A172 (cell line): ENCODE measurements at places on chromosomes 11 and 22.

DNA sequence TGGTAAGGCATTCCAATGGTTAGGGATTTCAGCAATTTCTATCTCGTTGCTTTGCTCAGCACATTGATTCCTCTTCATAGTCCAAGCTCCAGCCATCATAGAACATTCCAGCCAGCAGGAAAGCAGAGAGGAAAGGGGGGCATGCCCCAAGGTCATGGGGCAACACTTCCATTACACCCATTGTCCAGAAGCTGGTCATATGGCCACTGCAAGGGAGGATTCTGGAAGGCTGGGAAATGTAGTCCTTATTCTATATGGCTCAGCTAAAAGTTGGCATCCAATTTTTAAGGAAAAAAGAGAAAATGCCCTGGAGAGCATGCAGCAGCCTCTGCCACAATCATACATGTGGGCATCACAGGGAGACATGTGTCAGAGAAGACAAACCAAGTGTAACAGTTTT lies 47.1 kb upstream of the RCN1 start:
- no peak for DNase-seq

- no peak for DNase-seq
These were observed 1.6 kb upstream of the ADAMTS8 start for GRCh38 chr11:130429983-130430382.

DNA sequence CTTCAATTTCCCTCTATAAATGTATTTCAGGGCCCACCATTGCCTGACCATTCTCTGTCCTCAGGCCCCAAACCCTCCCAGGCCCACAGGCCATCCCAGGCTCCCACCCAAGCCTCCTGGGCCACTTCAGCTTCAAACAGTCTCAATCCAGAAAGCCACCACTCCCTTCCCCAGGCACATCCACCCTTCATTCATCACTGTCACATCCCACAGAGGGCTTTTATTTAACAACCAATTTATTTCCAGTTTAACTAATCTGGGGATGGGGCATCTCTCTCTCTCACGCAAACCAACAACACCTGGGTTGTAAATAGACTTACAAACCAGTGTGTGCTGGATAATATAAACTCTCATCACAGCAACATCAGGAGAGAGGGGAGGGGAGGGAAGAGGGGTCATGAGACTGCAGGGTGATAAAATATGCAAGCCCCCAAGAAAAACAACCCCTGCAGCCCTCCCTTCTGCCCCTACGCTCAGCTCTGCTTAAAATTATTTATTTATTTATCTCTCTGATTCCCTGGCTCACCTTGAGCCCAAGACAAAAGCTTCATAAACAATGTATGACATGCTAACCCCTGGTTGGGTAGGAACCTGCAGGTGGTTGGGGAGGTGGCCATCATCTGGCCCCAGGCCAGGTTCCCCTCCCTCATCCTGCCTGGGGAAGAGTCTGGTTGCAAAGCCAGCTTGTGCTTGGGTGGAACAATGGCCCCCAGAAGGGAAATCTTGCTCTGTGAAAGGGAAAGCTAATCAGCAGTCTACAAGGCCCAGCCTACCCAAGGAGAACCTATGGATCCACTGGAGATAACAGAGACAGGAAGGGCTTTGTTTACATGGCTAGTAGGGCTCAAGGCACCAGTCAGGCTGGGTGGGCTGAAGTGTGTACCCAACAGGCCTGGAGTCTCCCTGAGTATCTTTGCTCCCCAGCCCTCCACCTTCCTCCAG lies 359.2 kb downstream of the BUD13 start:
- DNase-seq, result no peak

DNA sequence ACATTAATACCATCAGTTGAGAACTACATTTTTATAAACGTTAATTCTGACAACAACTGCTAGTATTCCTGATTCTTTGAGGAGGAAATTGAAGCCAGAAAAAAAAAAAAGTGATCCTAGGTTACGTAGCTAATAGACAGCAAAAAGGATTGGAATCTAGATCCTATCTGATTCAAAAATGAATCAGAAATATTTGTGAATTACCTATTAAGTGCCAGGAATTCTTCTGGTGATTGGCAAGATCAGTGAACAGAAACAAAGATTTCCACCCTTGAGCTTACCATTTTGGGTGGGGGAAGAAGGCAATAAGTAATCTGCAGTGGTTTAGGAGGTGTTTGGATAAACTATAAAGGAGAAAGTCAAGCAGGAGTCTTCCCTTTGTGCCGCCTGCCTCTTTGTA lies 63.9 kb upstream of the LARGE1 start:
- DNase-seq, result no peak

GRCh38 chr11:69216647-69217051 lies 60.9 kb downstream of the SMIM38 start:
- no peak for DNase-seq

DNA sequence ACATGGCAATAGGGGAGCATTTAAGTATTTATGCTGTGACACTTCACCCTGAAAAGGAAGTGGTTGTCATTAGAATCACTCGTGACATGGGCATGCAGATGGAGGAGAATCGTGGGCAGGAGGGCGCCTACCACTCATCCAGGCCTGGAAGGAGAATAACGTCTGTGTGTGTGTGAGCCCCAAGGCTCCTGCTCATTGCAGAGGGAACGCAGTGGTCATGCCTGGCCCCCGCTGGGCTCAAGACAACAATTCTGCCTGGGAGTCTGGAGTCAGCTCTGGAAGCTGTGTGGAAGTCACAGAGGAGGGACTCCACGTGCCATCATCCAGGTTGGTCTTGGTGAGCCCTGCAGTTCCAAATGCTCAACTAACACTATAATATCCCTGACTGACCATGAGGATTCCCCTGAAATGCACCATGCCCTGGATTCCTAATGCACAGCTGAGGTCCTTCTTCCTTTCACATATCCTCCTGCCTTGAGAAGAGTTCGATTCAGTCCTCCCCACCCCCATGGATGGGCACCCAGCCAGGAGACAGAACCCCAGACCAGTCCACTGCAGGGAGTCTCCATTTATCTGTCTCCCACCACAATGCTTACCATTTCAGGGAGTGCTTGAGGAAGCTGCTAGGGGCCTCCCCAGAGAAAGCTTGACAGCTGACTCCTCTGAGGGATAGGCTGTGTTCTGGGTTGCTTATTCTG lies 446.9 kb upstream of the B3GAT1 start:
- no peak for DNase-seq

DNA sequence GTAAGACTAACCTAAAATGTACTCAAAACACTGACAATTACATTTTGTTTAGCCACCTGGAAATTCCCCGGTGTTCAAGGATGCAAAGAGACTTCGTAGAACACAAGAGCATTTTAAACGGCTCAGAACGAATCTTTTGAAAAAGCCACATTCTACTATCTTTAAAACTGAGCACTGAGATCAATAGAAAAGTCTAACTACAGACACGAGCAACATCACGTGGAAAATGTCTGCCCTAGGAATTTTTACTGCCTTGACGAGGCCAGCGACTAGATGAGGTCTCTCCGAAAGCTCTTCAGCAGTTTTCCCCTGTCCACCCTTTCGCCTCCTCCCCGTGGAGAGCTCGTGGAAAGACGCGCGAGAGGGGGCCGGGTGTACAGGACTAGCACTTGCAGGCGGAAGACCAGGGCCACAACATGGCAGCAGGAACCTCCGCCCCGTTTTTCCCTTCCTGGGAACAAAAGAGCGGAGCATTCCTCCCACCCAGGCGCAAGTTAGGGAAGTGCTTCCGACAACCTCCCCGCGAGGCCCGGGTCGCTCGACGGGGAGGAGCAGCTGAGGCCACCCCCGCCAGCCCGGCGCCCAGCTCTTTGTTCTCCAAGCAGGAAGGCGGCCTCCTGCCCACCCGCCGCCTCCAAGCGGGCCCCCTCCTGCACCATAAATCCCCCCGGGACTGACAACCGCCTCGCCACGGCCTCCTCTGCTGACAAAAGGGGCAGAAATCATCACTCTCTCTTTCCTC lies 1.1 kb downstream of the EIF4G2 start:
- peak; percentile 42 for DNase-seq

DNA sequence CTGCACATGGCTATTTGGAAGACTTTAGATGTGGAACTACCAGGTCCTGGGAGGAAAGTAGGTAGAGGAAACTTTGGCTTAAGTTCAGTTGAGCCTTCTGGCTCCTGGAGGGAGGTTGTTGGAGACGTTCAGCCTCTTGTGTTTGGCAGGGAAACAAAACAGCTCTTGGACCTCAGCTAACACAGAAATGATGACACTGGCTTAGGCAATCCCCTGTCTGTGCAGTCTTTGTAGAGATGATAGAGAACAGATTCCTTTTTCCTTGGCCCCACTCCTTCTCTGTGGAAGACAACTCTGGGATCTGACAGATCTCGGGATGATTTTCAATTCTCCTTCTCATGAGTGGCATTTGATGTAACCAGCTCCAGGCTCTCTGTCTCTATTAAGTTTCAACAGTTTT lies 428.5 kb downstream of the TMEM135 start:
- DNase-seq, result no peak

DNA sequence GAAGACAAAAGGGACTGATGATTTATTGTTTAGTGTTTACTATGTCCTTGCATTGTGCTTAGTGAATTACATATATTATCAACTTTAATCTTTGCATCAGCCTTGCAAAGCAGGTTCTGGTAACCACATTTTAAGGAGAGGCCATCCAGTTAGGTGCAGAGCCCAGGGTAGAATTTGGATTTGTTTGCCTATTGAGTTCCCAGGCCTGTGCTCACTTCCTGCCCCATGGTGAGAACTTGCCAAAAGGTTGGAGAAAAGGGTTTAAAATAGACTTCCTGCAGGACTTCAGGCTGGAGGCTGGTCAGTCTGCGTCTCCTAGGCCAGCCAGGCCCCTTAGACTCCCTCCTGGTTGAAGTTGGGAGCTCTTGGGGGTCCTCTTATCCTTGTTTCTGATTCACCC lies 72.1 kb downstream of the ATXN10 start:
- DNase-seq, result no peak

DNA sequence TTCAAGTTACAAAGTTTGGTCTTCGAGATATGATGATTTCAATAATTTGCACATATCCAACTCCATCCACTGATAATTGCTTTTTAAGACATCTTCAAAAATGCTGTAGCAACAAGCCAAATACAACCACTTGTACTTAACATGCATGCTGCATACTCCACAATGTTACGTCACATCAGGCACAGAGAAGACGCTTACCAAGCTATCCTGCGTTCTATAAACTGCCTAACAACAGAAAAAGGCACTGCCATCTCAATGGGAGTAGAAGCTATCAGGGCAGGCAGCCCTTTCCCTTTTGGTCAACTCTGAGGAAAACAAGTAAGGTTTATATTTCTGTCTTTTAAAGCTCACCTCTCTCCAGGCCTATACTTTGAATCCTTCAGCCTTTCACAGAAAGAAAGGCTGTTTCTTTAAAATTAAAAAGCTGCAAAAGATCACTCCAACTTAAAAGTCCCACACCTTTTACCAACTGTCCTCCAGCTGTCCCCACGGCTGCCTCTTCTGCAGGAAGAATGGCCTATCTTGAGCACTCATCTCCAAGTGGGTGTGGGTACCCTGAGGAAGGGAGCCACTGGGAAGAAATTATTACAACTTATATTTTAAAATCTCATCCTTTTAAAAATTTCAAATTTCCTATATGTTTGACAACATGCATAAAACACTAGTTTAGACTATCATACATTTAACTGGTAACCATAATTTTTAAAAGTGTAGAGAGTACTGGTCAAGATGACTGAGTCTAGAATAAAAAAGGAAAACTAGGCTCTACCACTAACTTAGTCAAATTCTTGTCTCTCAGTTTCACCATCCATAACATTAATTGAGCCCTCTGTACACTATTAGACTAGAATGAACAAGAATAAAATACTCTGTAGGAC lies 14.5 kb downstream of the PHF21A start:
- no peak for DNase-seq

GRCh38 chr11:1162138-1162475 lies 4.4 kb downstream of the MUC5AC start:
- DNase-seq, result no peak

DNA sequence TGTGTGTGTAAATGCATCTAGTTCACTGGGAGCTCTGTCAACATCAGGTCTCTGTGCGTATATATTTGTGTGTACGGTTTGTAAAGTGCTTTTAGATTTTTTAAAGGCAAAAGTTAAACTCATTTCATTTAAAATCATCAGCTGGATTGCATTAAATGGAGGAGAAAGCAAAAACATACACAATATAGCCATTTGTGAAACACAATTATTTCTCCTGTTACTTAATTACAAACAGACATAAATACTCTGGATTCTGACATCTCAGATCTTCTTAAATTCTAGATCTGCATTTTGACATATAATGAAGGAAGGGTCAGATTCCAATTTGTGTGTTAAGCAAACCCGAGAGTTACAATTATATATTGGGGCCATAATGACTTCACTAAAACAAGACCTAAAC lies 275.4 kb upstream of the NARS2 start:
- no peak for DNase-seq

DNA sequence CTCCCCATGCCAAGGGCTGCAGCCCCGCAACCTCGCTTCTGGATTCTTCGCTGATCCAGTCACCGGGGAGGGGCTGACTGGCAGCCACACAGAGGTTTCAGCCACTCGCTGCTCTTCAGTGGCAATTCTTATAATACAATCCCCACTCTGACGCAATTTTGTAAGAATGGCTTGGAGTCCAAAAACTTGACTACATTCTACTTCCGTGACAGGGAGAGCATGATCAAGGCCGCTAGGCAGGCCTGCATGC lies 14.9 kb downstream of the PPM1F start:
- DNase-seq, result no peak

DNA sequence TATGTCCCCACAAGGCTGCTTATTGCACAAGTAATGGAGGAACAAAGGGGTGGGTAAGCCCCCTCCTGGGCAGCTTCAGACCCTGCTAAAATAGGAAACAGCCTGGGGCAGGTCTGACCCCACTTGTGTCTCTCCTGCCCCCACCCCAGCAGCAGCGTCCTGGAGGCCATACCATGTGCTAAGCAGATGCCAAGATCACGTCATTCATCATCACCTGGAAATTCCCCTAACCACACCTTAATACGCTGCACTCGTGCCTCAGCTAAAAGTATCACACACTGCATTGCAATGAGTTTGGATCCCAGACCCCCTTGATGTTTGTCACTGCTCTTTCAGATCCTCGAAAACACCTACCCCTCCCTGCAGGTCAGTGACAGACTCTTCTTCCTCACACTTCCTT lies 27.8 kb upstream of the GGTLC2 start:
- DNase-seq, result peak; percentile 28

GRCh38 chr22:39183991-39184585 lies 31.6 kb upstream of the CBX7 start:
- DNase-seq, result peak; percentile 48

DNA sequence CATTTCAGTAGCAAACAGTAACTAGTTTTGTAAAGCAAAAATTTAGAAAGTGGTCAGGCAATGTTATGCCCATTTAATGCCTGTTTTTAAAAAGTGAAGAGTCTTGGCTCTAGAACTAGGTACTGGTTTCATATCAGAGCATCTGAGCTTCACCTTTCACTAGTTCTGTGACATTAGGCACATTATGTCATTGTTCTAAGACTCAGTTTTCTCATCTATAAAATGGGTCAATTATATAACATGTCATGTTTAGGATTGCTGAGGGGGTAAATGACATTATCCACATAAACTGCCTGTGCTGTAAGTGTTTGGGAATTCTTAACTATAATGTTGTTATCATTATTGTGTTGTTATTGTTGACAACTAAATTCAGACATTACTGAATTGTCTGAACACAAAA lies 235.6 kb upstream of the ZC3H12C start:
- no peak for DNase-seq

GRCh38 chr22:37139762-37140161 lies 10.0 kb downstream of the IL2RB start:
- DNase-seq, result no peak
